SJSA1 (cell line): ENCODE measurements at places on chromosomes 6 and 20. TPM values are rescaled to one million over a fixed set of nuclear protein-coding genes. Genes with fewer than 3 reads are reported as not detected.
A peak's percentile ranks its signal among the peaks of the same experiment; 100 is the strongest.

GRCh38 chr6:31952140-31952805 lies 6.4 kb downstream of the CFB start:
- peaks cover 66% of the 10 kb centered on the region for H3K36me3 ChIP-seq
- peak; percentile 55 for DNase-seq
- peaks cover 3% of the 10 kb centered on the region for H3K4me1 ChIP-seq
- H3K4me3 ChIP-seq = no peak overlapping the region
- no peak overlapping the region for H3K27ac ChIP-seq
- H3K27me3 ChIP-seq = no peaks in the 10 kb centered on the region

Gene C6orf52
- total RNA-seq = 0.50 and 2.2 TPM in 2 replicates

GRCh38 chr6:155473741-155474140 lies 18.1 kb upstream of the NOX3 start:
- no peak for DNase-seq
- no peak overlapping the region for H3K27ac ChIP-seq
- H3K4me1 ChIP-seq = no peaks in the 10 kb centered on the region
- no peak overlapping the region for H3K4me3 ChIP-seq
- no peaks in the 10 kb centered on the region for H3K27me3 ChIP-seq

Gene DSN1
- total RNA-seq = 34.1 and 34.7 TPM in 2 replicates

Gene DEF6
- 0.05 TPM in 1 of 2 replicates, not detected in the other for total RNA-seq

- H3K4me1 ChIP-seq = no peaks in the 10 kb centered on the region
- no peak for DNase-seq
- H3K4me3 ChIP-seq = no peak overlapping the region
- no peak overlapping the region for H3K27ac ChIP-seq
- no peaks in the 10 kb centered on the region for H3K36me3 ChIP-seq
Observed at GRCh38 chr6:130393306-130393705, 27.5 kb downstream of the TMEM200A start.
